Stimulated activated CD8-positive, alpha-beta memory T cell treated with anti-CD3 and anti-CD28 coated beads, Interleukin-15, amount 100 ng/mL, for 1 hour (primary cell): ENCODE measurements at places on chromosomes 3 and 15.

- DNase-seq, result no peak
Measured at GRCh38 chr15:86620157-86620556, 540.5 kb downstream of the AGBL1 start.

DNA sequence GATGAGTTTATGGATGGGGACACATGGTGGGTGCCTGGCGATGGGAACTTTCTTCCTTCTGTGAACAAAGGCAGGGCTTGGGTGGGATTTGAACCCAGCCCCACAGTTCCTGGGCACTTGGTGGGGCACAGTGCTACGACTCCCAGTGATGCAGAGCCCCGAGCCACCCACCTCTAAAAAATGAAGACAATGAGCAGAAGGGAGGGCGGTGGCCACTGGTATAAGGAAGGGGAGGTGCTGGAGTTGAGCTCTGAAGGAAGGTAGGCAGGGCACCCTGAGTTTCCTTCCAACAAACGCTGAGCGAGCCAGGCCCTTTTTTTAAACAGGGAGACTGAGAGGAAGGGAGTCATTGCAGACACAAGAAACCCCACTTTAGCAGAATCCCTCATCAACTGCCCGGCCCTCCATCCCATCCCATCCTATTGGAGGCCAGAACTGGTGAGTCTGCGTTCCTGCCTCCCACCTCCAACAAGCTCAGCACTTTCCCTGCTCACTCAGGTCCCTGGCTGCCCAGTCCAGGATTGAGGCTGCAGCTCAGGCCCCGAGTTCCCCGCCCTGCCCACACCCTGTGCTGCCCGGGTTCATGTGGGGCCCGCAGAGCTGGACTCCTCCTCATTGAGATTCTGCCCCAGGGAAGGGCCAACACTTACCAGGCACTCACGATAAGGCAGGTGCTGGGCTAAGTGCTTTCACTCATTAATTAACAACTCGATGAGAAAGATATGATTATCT is 57.3 kb downstream of the LINGO1 start:
- DNase-seq, result no peak

DNA sequence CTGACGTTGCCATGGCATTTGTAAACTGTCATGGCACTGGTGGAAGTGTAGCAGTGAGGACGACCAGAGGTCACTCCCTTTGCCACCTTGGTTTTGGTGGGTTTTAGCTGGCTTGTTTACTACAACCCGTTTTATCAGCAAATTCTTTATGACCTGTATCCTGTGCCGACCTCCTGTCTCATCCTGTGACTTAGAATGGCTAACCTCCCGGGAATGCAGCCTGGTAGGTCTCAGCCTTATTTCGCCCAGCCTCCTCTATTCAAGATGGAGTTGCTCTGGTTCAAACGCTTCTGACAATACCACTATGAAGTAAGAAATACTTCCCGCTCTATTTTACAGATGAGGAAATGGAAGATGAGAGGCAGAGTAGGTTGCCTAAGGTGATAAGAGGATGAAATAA is 16.6 kb downstream of the PAQR9 start:
- DNase-seq, result no peak

- DNase-seq, result no peak
Measured at GRCh38 chr3:195886181-195887141, 21.9 kb downstream of the TNK2 start.

DNA sequence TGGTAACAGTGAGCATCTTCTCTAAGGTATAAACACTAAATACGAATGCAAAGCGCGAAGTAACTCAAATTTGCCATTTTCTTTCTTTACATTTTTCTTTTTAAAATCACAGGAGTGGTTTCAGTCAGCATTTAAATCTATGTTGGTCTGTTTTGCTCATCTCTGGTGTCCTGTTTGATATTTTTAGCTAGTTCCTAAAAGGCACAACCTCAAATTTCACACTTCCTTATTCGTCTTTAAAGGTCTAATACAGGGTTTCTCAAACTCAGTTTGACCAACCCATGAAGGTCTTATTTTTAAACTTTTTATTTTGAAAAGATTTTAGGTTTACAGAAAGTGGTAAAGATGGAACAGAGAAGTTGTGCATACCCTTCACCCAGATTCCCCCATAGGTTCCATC is 201.1 kb downstream of the MAGI1 start:
- no peak for DNase-seq

DNA sequence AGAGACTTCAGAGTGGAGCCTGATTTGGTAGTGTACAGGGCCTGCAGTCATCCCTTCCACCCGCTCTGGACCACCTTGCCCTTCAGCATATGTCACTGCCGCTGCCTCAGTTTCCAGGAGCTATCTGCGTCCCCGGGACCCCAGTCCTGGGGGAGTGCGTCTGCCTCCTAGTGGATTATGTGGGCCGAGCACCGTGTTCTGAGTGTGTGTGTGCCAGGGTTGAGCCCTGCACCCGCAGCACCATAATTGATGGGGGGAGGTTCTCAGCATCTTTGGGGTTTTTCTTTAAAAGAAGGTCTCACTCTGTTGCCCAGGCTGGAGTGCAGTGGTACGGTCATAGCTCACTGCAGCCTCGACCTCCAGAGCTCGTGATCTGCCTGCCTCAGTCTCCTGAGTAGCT is 33.6 kb downstream of the CD276 start:
- DNase-seq, result no peak

GRCh38 chr3:110754212-110754916 is 317.3 kb upstream of the NECTIN3 start:
- no peak for DNase-seq

GRCh38 chr3:143849854-143850549 is 1.7 kb upstream of the SLC9A9 start:
- no peak for DNase-seq

DNA sequence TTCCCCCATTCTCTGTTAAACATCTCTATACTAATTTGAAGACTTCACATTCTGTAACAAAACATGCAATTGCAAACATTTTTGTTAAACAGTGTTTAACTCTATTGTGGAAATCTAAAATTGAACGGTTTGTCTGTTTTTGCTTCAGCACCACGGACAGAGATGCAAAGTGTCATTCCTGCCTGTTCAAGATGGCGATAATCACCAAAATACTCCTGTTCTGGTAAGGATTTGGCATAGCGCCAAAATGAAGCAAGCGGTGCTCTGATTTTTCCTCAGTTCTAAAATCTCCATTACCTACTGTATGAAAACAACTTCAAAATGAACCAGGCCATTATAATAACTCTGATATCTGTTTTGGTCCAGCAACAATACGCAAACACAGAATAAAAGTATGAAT is 129.7 kb upstream of the TUSC7 start:
- no peak for DNase-seq

GRCh38 chr3:110933821-110934426 is 137.7 kb upstream of the NECTIN3 start:
- no peak for DNase-seq

DNA sequence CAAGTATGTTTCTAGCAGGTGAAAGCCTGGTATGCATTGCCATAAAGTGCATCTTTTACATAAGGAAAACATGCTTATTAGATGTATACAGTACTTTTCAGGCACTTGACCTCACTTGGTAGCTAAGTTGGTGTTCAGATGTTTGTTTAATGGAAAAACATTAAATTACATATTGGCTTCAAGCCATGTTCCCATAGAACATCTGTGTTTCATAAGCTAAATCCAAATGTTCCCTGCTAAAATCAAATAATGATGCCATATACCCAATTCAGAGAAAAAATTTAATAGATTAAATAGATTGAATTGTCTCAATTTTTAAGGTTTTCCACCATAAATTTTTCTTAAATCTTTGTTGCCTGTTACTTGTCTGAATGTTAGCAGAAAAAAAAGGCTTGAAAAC is 19.1 kb upstream of the RPL22L1 start:
- DNase-seq, result no peak

DNA sequence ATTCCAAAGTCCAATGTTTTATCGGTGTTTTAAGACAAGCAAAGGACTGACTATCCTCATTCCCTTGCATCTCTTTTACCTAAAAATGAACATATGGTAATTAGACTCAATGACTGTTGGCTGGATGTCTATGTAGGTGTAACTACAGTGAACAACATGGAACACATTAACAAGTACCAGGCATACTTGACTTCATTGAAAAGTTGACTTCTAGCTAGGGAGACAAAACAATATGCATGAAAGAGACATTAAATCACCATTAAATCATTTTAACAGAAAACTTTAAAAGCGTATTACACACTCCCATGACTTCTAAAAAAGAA is 34.3 kb upstream of the ANPEP start:
- DNase-seq, result no peak

GRCh38 chr3:43906849-43907507 is 216.2 kb downstream of the ABHD5 start:
- no peak for DNase-seq

- DNase-seq, result no peak
Measured at GRCh38 chr3:5013021-5013906, 34.0 kb downstream of the BHLHE40 start.

DNA sequence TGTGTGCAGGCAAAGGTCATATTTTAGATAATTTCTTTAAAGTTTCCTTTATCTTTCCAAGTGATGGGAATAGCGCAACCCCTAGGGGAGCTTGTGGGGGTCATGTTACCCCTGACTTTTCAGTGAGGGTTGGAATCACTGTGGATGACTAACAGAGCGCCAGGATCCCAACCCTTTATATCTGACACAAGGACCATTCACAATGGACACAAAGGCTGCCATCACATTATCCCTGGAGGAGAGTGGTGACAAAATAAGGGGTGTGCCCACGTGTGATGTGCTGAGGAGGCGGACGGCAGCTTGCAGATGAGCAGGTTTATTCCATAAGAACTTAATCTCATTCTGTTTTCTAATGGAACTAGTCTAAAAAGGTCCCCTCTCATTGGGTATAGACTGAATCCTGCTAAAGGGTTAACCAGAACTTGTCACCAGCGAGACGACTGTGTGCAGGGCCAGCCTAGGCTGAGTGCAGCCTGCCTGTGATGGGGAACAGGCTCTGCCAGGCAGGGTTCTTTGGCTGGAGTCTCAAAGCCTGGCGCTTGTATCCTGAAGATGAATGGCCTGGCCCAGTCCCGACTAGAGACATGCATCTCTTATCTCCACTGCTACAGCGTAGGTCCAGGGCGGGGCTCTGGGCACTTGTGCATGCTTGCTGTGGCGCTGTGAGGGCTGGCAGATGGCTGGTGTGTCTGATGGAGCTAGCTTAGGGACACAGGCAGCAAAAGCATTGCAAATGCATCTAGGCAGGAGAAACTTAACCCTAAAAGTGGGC is 50.2 kb downstream of the CHDH start:
- DNase-seq, result no peak

DNA sequence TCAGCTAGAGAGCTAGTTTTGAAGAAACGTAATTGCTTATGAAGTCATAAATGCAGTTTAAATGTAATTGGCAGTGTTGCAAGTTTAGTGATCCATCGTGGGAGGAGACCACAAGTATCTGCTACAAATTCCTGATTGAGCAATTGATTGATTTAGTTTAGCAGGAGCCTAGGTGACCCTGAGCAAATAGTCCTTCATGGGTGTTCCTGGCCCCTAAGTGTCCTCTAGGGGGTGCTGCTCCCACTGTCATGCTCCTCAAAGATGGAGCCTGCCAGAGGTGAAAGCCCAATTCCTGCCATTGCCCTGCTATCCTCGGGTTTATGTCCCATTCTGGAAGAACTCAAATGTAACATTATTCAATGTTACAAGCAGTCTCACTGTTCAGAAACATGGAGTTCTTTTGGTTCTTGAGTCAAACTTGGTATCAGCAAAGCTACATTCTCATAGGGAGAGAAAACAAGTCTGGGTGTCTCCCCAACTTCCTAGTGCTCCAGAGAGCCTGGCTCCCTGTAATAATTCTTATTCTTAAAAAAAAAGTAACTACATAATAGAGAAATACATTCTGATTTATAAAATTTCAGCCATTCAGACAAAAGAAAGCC is 29.8 kb upstream of the SENP5 start:
- peak; percentile 53 for DNase-seq
